Myocyte (in vitro differentiated cells): ENCODE measurements at places on chromosomes 1 and 21. TPM values are rescaled to one million over a fixed set of nuclear protein-coding genes. Genes with fewer than 3 reads are reported as not detected.

HAO2 gene
- total RNA-seq = 0.11 TPM in 1 of 2 replicates, not detected in the other

GCLM gene
- total RNA-seq = 9.0 and 11.2 TPM in 2 replicates

GRCh38 chr1:238419209-238419608, 528.5 kb upstream of the ZP4 start:
- no peak for DNase-seq

GRCh38 chr1:197786280-197786679, 11.0 kb upstream of the DENND1B start:
- no peak for DNase-seq

OR2M2 gene
- not detected in 2 replicates for total RNA-seq
